ENCODE measurements at places on chromosomes 7 and 10.

DNA sequence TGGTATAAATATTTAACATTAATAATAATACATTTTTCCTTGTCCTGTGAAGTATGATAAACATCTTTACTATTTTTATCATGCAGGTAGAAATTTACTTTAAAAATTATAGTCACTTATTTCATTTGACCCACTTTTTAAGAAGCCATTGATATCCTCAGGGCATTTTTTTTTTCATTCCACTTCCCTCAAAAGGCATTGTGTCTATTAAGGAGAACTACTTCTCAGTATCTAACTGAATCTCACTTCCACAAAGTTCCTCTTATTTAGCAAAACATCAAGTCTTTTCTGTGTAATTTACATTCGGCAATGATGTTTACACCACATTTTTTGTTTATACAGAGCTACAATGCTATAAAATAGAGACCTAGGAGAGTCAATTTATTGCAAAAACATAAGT, 388.2 kb upstream of the AKR1E2 start:
- no peak for DNase-seq

DNA sequence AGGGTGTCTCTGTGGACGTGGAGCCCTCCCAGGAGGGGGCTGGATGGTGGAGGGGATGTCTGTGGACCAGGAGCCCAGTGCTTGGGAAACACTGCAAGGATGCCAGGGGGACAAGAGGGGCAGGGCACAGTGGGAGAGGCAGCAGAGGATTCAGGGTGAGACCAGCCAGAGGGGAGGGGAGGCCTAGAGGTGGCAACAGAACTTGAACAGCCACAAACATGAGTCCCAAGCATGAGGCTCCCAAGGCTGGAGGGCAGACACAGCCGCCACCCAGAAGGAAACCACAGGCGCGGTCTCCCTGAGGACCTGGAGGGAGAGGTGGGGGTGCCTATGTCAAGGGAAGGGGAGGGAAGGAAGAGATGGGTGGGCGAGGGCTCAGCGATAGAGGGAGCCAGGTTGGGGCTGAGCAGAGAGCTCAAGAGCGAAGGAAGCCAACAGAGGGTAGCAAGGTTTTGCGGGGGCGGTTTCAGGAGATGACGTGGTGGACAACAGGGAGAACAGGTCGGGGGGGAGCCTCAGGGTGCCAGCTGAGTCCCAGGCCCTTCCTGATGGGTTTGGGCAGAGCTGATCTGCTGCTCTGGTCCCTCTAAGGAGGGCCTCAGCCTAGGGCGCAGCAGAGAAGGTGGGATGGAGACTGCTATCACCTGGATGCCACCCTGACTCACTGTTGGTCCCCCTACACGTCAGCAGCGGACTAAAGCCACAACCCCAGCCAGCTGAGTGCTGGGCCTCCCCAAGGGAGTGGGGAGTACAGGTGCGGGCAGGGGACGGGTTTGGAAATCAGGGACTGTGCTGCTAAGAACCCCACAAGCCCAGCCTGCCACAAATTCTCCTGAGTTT, 6.7 kb upstream of the PILRA start:
- DNase-seq: no peak

GRCh38 chr10:114279901-114280644, 41.0 kb downstream of the VWA2 start:
- no peak for DNase-seq

DNA sequence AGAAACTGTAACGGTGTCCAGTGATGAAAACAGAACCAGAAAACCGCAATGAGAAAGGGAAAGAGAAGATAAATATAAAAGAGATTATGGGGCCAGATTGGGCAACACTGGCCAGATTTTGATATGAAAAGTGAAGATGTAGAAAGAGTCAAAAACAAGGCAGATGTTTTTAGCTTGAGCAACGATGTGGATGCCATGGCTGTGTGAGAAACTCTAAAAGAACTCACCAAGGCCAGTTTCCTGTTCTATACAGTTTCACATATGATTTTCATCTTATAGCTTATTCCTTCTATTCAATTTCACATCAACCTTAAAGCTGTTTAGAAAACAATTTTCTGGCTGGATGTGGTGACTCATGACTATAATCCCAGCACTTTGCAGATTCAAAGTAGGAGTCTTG, 36.3 kb downstream of the CSTF2T start:
- DNase-seq: peak; percentile 24

GRCh38 chr7:107995184-107996071, 7.5 kb downstream of the LAMB1 start:
- peak; percentile 93 for DNase-seq

DNA sequence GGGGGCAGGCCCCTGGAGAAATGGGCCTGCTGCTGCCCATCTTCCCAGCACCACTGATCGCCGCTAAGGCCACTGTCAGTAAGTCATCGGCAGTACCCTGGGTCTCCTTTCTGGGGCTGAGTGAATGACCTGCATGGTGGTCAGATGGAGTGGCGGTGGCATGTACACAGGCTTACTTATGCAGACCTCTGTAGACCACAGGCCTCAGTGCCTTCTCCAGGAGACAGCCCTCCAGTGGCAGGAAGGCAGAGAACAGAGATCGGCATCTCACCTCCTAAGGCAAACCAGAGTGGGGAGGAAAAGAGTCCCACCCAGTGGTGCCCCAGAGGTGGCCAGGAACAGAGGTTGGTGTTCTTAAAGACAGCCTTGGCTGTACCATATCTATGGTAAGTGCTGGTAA, 22.8 kb upstream of the LRRC4 start:
- no peak for DNase-seq

- DNase-seq: no peak
Measured at GRCh38 chr10:65419629-65420028, 1506.2 kb upstream of the LRRTM3 start.

DNA sequence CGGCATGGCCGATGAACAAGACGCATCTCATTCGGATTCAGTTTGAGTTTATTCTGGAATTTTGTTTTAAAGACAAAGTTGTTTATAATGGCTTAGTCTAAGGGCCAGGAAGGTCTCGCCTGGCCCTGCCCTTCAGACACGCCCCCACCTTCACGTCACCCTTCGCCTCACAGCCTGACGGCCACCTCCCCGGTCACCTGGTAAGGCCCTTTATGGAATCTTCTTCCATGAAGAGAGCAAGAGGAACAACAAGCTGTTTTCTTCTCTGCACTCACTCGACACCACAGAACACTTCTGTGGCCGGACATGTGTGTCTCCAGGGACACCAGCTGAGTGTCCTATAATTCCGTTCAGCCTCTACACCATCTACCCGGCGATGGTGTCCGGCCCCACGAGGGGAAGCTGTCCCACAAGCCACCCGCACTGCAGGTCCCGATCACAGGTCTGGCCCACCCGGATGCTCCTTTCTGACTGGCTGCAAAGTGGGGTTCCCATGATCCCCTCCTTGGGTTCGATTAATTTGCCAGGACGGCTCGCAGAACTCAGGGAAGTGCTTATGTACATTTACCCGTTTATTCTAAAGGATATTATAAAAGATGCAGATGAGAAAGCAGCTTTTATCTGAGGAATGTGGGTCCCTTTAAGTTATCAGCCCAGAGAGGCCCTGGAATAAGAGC, 17.4 kb upstream of the KNDC1 start:
- DNase-seq: no peak
